ENCODE measurements at places on chromosomes 6 and 20.

DNA sequence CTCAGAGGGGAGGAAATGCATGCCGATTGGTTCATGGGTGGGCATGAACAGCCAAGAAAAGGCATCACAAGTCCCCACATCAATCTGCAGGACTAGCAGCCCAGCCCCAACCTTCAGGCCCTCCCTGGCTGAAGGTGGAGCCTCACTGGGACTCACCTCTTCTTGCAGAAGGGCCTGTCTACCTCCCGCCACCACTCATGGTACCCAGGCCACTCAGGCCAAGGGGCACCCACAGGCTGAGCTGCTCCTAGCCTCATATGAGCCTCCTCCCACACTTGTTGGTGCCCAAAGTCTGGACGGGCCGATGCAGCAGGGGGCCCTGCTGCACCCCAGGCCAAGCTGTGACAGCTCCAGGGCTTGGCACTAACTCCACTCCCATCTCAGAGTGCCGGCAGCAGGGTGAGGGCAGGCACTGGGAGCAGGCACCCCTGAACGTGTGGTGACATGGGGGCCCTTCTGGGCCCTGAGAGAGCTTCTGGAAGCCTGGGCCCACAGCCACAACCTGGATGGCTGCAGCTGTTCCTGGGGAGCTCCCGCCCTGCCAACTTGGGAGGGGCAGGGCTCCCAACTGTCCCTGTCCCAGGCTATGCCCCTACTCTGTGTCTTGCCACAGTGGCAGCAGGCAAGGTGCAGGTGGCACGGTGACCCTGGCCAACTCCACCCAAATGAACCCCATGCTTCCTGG lies 13.7 kb upstream of the FUT9 start:
- no peak for DNase-seq

GRCh38 chr6:287489-287860 lies 4.8 kb upstream of the DUSP22 start:
- DNase-seq = no peak

- DNase-seq = no peak
Measured at GRCh38 chr6:41455818-41456217, 90.4 kb upstream of the FOXP4 start.

- no peak for DNase-seq
Measured at GRCh38 chr6:68410021-68410420, 225.1 kb upstream of the ADGRB3 start.

DNA sequence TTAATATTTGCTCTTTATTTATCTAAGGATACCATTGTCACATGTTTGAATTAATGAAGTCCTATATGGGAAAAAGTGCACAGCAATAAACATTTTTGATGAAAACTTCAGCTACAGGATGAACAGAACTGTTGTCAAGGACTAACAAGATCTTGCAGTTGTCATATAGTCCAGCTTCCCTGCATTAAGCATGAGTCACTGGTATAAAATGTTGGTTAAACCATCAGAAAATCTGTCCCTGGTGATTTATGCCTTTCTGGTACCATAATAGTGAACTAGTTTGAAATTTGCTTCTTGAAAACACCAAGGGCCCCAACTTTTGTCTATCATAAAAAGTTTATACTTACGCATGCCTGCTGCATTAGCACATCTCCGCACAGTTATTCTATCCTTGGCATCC lies 60.4 kb upstream of the RSPO3 start:
- DNase-seq = no peak

DNA sequence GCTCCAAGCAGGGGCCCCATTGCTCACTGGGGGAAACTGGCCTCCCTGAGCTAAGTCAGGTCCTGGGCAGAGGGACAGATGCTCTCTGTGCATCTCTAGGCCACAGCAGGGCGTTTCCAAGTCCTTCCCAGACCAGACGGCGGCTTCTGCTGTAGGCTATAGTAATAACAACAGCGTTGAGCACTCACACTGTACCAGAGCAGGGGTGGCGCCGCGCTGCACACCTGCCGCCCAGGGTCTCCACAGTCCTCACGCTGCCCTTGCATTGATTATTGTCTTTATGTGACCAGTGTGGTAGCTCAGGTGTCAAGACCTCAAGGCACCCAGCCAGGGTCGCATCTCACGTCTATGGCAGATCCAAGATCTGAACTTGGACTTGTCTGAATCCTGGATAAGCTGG lies 14.9 kb upstream of the CCN5 start:
- DNase-seq = peak; percentile 92

DNA sequence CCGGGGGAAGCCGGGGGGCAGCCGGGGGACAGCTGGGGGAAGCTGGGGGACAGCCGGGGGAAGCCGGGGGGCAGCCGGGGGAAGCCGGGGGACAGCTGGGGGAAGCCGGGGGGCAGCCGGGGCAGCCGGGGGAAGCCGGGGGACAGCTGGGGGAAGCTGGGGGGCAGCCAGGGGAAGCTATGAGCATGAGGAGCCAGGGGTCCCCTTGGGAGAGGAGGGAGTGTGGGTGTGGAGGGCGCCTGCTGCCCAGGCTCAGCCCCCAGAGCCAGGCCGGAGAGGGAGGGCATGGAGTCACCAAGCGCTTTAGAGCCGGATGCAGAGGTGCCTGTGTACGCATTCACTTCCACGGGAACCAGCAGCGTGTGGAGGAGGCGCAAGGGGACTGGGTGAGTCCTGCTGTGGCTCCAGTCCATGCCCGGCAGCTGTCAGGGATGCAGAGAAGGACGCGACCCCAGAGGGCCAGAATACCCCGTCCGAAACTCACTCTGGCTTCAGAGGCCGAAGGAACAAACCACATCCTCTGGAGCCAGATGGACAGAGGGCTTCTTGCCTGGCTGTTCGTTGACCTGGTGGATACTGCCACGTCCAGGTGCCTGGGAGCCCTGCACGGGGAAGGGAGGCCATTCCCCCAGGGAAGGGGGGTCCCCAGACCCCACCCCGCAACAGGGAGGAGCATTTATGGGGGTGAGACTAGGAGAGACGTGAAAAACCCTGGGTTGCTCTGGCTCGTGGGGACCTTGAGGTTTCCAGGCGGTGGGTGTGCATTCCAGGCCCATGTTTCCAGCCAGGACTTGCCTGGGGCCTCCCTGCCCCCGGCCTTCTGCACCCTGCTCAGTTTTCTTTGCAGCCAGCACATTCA lies 26.5 kb upstream of the DACT2 start:
- no peak for DNase-seq

- DNase-seq = no peak
Measured at GRCh38 chr20:9179867-9180266, 111.0 kb downstream of the PLCB4 start.

DNA sequence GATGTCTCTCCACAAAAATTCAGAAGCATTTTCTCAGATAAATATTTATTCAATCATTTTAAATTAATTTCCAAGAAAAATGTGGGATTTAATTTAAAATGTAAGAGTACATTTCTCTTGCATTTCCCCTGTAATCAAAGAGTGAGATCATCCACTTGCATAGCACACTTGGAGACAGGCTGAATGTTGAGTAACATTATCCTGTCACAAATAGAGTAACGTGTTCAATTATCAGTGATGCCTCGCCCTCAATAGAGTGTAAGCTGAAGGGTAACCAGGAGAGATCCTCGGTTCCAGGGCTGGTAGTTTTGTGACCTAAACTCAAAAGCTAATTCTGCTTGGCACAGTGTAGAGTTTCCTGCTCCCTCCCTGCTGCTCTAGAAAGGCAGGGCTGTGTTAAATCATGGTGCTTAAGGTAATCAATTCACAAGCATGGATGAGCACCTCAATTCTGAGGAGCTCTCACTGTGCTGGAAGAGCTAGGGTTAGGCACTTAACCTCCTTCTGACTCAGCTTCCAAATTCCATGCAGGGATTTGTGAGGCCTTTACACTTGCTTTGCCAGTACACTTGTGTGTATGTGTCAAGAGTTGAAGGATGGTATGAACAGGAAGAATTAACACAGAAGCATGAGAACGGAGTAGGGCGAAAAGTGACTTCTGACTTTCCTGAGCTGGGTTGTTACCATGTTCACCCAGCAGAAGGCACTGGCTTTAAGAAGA lies 56.6 kb downstream of the MMUT start:
- no peak for DNase-seq

- no peak for DNase-seq
Measured at GRCh38 chr6:70131528-70131927, 171.4 kb downstream of the COL9A1 start.

DNA sequence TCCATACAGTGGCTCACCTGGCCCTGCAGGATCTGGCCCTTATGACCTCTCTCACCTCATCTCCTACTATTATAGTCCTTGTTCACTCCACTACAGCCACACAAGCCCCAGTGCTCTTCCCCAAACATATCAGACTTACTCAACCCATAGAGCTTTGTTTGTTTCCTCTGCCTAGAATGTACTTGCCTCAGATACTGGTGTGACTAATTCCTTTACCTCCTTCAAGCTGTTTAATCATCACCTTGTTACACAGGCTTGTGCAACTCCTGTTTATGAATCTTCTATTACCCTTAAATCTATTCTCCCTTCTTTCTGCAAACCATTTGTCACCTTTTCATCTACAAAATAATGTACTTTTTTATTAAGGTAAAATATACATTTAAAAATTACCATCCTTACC lies 3.2 kb downstream of the DEFB125 start:
- DNase-seq = no peak

- no peak for DNase-seq
Measured at GRCh38 chr6:47203266-47203937, 106.3 kb downstream of the TNFRSF21 start.

- no peak for DNase-seq
Measured at GRCh38 chr6:1027109-1027794, 284.6 kb upstream of the FOXQ1 start.

DNA sequence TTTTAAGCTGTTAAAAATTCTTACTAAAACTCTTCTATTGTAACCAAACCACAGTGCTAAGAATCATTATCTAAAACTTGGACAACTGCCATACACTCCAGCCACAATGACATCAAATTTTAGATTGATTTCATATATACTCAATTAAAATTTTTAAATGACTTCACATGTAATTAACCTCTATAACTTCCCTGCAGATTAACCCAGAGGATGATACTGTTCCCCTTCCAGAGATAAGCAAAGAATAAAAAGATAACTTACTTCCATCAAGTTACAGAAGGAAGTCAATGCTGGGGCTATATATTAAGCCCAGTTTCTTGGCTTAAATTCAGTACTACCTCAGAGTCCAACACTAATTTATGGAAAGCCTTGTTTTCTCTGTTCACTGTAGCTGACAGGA lies 71.3 kb downstream of the ARHGAP18 start:
- no peak for DNase-seq

DNA sequence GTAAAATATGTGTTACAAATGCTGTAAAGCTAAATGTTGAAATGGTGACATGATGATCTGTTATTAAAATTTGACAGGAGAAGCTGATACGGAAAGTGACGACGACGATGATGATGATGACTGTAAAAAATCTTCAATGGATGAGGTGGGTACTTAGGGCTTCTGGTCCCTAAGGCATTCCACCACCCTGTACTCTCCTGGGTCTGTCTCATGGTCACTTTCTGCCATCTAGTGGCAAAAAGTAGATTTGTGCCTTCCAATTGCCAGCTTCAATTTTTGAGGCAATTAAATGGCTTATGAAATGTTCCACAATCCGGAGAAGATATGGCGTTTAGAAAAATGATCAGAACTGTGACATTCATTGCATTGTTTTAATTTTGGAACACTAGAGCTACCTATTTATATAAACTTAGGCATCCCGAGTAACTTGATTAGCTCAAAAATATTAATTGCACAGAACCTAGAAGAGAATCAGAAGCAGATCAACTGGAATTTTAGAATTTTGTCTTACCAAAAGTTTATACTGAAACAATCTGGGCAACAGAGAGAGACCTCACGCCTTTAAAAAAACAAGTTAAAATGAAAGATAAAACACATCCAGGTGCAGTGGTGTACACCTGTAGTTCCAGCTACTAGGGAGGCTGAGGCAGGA lies 346.5 kb upstream of the PLCB4 start:
- peak; percentile 44 for DNase-seq

DNA sequence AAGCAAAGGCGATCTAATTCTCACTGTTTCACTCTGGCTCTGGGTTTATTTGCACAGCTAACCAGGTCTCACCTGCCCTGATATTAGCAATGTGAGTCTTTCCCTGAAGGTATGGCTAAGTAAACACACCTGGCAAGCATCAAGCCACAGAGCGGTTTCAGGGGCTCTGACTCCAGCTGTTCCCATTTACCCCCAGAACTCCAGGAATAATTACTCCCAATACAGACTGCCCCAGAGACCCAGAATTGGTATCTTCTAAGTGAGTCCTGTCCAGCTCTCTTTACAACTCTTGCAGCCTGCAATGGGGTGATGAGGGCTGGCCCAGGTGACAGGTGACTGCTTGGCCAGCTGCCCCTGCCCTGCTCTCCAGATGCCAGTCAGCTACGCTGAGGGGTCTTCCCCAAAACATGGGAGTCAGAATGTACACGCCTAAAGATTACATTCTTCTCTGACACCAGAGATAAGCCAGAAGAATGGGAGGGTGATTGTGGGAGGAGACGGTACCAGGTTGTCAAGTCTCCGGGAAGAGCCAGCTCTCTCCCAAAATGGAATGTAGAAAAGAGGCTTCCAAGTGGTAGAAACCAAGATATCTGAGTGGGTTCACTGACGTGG lies 4.9 kb upstream of the LRRN4 start:
- no peak for DNase-seq

GRCh38 chr6:115891111-115891669 lies 169.5 kb downstream of the FRK start:
- no peak for DNase-seq

GRCh38 chr6:147033267-147033666 lies 170.9 kb upstream of the STXBP5 start:
- no peak for DNase-seq

DNA sequence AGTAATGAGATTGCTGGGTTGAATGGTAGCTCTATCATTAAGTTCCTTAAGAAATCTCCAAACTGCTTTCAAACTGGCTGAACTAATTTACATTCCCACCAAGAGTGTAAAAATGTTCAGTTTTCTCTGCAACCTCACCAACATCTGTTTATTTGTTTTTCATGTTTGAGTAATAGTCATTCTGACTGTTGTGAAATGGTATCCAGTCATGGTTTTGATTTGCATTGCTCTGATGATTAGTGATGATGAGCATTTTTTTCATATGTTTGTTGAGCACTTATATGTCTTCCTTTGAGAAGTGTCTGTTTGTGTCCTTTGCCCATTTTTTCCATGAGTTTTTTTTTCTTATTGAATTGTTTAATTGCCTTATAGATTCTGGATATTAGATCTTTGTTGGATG lies 24.9 kb downstream of the DEFB125 start:
- DNase-seq = no peak

DNA sequence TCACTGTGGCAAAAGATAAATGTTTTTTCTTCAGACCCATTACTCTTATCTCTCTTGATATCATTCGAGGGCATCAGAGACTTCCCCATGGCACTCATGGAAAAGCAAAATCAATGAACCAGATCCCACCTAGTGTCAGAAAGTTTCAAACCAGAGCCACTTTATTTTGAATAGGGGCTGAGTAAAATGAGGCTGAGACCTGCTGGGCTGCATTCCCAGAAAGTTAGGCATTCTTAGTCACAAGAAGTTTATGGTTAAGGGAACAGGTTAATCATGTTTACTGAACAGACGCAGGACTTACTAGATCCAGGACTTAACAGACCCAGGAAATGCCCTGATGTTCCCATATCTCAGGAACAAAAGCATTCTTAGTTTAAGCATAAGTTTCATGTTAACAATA lies 369.9 kb downstream of the BTBD3 start:
- DNase-seq = no peak

All from WERI-Rb-1 (cell line).